ENCODE measurements at places on chromosomes 6 and 20. TPM values are rescaled to one million over a fixed set of nuclear protein-coding genes. Genes with fewer than 3 reads are reported as not detected.

The CLDN20 gene
- not detected for total RNA-seq

The TINAG gene
- not detected for total RNA-seq

The UNC5CL gene
- total RNA-seq: 0.12 TPM

The ZNF133 gene
- total RNA-seq: 28.6 TPM

The ZNF184 gene
- total RNA-seq: 8.2 TPM

The ATAT1 gene
- total RNA-seq: 3.4 TPM

The EPHA7 gene
- total RNA-seq: 1.00 TPM

The ESF1 gene
- total RNA-seq: 25.2 TPM

The RAD21L1 gene
- not detected for total RNA-seq

The GPR6 gene
- not detected for total RNA-seq

The CDS2 gene
- total RNA-seq: 44.0 TPM

The TMC2 gene
- not detected for total RNA-seq

The PPP1R14C gene
- total RNA-seq: 1.9 TPM

The GHRH gene
- not detected for total RNA-seq

The ACAT2 gene
- 145 TPM for total RNA-seq

The CGA gene
- total RNA-seq: not detected

The RANBP9 gene
- 31.1 TPM for total RNA-seq

The KCNK16 gene
- not detected for total RNA-seq

The ARMH2 gene
- not detected for total RNA-seq

Data from uterine smooth muscle cell (primary cell).